Forelimb muscle (tissue), 1 donor: ENCODE measurements at places on chromosomes 13 and 19. TPM values are rescaled to one million over a fixed set of nuclear protein-coding genes. Genes with fewer than 3 reads are reported as not detected.

The ATP4B gene
- 0.09 TPM for polyA plus RNA-seq

- DNase-seq, result no peak
Measured at GRCh38 chr19:13083627-13084026, 19.0 kb downstream of the LYL1 start.

The CABP5 gene
- polyA plus RNA-seq, result not detected

DNA sequence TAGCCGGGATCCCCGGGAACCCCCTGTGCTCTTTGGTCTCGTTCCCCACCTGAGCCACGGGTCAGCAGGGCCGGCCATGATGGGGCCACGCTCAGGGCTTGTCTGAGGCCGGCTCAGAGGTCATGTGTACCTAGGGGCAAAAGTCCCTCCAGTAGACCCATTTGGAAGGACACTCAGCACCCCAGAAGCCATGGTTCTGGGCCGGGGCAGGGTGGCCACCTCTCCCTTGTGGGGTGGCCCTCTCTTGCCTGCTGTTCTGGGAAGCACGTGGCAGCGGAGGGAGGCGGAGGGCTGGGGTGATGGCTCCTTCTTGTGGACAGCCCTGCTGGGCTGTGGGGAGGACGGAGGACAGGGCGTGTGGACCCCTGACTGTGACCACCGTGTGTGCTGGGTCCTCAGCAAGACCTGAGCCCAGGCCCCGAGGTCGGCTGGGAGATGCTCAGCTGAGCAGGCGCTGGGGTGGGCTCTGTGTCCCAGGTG, 6.4 kb upstream of the PEAK3 start:
- no peak for DNase-seq

DNA sequence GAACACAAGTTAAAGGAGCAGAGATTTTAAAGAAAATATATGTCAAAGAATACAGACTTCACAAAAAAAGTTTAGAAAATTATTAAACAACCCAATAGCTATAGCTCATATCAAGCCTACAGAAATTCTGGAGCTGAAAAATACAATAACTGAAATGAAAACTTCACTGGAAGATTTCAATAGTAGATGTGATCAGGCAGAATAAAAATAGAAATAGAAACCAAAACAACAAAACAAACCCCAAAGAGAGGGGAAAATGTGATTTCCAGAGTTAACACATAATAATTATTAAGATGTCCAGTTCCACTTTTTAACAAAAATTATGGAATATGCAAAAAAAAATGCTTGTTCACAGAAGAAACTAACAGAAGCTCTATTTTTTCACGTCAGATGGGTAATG, 23.6 kb downstream of the LRRC63 start:
- DNase-seq, result no peak

- no peak for DNase-seq
Measured at GRCh38 chr19:3178973-3179738, 587 bp downstream of the S1PR4 start.

DNA sequence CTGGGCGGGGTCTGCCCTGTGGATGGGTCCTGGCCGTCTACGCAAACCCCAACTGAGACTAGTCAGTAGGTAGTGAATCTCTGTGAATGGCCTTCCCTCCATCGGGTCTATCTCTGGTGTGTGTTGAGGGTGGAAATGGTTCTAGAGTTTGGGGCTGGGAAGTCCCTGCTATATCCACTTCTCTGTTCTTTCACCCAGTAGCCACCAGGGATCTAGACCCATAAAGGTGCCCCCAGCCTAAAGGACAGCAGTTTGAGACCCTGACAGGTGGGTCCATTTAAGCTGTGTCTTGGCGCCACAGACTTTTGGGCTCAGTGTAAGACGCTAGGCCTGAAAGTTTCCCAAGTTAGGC, 57.7 kb downstream of the ZNF568 start:
- DNase-seq, result no peak

The PPP1R13L gene
- 3.9 TPM for polyA plus RNA-seq

- no peak for DNase-seq
Measured at GRCh38 chr13:54953786-54954185, 1925.2 kb downstream of the OLFM4 start.

The NLRP5 gene
- polyA plus RNA-seq, result not detected

DNA sequence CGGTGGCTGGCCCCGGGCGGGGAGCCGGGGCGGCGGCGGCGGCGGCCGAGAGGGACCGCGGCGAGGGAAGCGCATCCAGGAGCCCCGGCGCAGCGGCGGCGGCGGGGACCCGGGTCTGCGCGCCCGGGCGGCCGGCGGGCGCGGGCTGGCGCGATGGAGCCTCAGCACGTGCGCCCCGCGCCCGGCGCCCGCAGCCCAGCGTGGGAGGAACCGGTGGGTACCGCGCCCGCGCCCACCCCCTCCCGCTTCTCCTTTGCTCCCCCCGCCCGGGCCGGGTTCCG, 7.8 kb upstream of the DGKH start:
- no peak for DNase-seq
